ENCODE measurements at places on chromosomes 11 and 22.

DNA sequence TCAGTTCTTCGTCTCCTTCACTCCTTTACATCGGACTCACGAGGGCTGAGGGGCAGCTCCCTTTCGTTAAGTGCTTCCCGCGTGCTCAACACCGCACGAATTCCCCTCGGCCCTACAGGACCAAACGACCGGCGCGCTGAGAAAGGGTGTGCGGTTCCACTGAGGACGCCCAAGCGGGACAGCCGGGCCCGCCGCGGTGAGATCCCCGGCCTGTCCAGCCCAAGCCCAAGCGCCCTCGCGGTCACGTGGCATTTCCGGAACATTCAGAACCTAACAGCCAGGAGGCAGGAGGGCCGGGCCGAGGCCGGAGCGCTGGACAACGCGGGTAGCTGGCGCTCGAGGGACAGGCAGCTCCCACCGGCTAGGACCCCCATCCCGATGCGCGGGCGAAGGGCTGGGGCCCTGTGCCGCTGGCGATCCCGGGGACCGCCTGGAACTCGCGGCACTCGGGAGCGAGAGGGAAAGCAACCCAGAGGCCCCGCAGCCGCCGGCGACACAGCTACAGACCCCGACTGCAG lies 737 bp upstream of the STIP1 start:
- DNase-seq = no peak

DNA sequence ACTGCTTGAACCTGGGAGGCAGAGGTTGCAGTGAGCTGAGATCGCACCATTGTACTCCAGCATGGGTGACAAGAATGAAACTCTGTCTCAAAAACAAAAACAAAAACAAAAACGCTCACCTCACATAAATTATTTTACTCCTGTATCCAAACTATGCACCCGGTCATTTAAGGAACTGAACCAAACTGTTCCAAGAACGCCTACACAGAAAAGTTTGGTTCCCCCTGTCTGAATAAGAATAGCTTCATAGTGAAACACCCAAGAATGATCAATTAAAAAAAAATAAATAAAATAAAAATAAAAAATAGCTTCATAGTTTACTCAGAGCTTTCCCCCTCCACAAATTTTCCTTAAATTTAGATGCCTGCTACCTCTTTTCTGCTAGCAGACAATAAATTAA lies 13.7 kb downstream of the NUP98 start:
- DNase-seq = no peak

DNA sequence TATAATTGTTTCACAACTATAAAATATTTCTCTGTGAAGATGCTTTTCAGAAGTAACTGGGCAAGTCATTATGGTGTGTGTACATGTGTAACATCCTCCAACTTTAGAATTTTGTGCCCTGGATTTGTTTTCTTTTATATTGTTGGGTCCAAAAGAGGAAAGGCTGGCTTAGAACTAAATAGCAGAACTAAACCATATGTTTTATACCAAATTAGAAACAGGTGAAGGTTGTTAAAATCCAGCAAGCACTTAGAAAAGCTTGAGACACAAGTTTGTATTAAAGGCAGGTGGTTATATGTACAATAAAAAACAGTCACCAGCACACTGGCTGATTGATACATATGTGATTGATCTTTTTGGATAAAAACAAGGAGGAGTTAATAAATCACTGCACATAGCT lies 158.5 kb downstream of the WNT11 start:
- DNase-seq = no peak

DNA sequence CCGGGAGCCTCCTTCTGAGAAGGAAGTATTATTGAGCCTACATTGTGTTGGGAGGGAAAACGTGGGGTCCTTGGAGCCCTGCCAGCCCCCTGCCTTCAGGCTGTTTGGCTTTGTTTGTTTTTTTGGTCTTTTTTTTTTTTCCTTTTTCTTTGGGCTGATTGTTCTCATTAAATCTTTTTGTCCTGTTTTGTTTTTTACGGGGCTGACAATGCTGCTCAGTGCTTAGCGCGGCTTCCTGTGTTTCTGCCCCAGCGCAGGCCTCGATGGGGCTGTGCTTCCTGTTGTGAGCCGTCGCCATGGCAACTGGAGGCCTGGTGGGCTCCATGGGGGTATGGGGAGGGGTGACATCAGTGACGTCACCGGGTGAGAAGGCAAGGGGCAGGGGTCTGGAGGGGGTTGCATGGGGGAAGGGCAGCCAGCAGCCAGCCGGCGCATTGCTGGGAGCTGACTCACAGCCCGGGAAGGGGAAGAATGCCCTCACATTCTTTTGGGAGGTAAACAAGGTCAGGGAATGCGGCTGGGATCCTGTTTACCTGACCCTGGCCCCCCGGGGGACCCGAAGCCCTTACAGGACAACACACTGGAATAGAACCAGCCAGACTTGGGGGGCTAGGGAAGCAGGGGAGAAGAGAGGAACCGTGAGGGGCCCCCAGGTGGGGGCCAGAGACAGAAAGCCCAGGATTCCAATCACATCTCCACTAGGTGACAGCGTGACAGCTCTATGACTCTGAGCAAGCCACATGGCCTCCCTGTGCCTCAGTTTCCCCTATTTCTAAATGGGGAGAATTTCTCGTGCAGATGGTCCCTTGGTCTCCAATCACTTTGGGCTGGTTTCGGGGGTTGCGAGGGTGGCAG lies 22.2 kb upstream of the CBX7 start:
- peak; percentile 75 for DNase-seq

Data from fibroblast of skin of left biceps (primary cell).